ENCODE measurements at places on chromosomes 6 and 20. TPM values are rescaled to one million over a fixed set of nuclear protein-coding genes. Genes with fewer than 3 reads are reported as not detected.

GRCh38 chr20:35709259-35709658 lies 10.1 kb downstream of the ROMO1 start:
- DNase-seq = no peak

- DNase-seq = no peak
Observed at GRCh38 chr6:20907486-20908071, 373.3 kb downstream of the CDKAL1 start.

- no peak for DNase-seq
Observed at GRCh38 chr6:36718560-36718959, 20.9 kb downstream of the RAB44 start.

DNA sequence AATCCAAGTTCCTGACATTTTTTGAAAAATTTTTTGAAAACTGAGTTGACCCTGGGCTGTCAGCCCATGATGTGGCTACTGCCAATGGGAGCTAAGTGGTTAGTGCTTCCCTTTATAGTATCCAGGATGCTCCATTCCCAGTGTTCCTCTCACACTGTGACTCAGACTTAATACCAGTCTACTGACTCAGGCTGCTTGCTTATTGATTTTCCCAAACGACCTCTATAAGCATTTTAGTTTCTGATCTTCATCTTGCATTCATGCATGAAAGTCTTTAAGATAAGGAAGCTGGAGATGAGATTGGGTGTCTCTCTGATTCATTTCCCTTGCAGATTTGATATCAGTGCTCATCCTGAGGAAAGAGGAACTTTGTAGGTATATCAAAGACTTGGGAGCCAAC lies 560.0 kb downstream of the TBC1D32 start:
- no peak for DNase-seq

SLC35D3 gene
- total RNA-seq = not detected

- DNase-seq = no peak
Observed at GRCh38 chr6:142932889-142933288, 12.1 kb downstream of the HIVEP2 start.
